ENCODE measurements at places on chromosomes 16 and 17.
A peak's percentile ranks its signal among the peaks of the same experiment; 100 is the strongest.

DNA sequence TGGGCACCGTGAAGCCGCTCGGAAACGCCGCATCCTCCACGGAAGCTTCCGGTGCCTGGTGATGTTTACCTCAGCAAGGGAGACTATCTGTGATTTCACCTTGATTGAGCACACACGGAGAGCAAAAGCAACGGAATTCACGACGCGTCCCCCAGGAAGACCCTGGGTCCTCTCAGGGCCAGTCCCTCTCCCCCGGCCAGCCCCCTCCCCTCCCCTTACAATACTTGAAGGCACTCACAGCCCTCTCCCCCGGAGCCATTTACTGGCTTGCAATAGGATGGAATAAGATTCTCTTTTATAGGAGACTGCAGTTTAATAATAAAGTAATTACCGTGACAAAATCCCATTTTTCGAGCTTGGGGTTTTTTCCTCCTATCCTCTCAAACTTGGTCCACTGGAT lies 104.7 kb downstream of the ENGASE start:
- no peak for DNase-seq

DNA sequence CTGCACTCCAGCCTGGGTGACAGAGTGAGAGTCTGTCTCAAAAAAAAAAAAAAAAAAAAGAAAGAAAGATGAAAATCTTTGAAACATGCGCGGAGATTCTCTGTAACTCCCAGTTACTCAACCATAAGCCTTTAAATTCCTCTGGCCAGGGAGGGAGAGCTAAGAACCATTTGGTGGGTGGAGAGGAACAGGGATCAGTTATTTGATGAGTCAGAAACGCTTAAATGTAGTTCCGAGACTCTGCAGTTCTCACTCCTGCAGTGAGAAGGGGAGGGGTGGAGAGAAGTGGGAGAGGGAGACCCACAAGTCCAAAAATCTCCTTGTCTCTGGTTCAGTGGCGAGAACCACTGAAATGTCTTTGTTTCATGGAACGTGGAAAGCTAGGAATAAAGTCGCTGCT lies 266.7 kb downstream of the SOX9 start:
- no peak for DNase-seq

GRCh38 chr17:50660887-50661345 lies 26.2 kb downstream of the ABCC3 start:
- DNase-seq, result no peak

- DNase-seq, result no peak
Observed at GRCh38 chr17:28078341-28079229, 36.1 kb downstream of the NLK start.

DNA sequence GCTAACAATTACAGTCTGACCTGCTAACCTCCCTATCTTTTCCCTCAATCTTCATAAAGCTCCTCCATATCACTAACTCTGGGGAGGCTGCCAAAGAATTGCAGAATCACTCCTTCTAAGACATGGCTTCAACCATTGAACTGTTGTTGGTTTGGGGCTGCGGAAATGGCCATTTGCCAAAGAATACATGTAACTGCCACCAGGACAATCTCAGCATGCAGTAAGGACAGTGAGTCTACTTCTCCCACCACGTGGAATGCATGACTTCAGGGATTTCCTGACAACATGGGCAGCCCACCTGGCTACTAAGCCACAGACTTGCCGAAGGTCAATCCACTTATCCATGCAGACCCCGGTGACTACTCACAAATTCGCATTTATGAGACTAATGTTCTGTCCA lies 104.3 kb upstream of the NUDT7 start:
- no peak for DNase-seq

GRCh38 chr17:64599187-64599676 lies 62.9 kb downstream of the SMURF2 start:
- peak; percentile 21 for DNase-seq

GRCh38 chr16:66904846-66905632 lies 13.6 kb downstream of the CDH16 start:
- no peak for DNase-seq

- no peak for DNase-seq
Observed at GRCh38 chr16:400061-400591, 1.6 kb upstream of the DECR2 start.

- no peak for DNase-seq
Observed at GRCh38 chr17:52148288-52148968, 10.1 kb downstream of the CA10 start.

- DNase-seq, result no peak
Observed at GRCh38 chr17:80666867-80667266, 122.2 kb downstream of the RPTOR start.

DNA sequence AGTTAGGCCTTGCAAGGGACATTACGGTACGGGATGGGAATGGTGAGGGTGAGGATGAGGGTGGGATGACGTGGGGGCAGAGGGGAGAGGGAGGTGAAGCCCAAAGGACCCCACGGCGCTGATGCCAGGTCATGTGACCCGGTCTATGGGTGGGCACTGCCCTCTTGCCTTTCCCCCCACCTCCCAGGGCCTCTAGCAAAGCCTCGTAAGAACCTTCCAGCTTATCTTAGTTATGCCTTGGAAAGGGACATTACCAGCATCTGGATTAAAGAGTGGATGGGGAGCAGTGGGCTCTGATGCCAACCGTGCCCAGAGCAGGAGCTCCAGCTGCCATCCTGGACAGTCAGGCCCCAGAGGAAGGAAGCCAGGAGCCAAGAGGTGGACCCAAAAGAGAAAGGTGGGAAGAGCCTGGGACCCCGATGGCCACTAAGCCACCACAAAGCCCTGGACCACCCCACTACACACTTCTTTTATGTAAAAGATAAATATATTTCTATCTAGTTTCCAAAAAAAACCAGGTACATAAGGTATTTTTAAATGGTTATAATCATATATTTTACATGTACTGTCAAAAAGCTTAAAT lies 40.9 kb downstream of the TK2 start:
- DNase-seq, result no peak

GRCh38 chr17:6914711-6915110 lies 81.1 kb upstream of the ALOX12 start:
- DNase-seq, result no peak

DNA sequence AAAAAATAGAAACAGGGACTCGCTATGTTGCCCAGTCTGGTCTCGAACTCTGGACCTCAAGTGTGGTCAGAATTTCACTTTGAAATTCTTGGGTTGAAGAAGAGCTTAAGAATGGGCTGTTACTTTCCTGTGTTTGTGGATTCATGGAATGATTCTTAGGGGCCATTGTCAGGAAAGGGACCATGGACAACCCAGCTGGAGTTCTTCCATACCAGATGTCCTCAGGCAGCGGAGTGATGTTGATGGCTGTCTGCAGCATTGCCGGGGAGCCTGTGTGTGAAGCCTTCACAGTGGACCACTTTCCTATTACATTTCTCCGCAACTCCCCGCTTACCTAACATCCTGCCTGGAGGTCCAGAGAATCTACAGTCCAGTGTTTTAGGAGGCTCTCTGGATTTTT lies 145.9 kb downstream of the CLEC16A start:
- DNase-seq, result no peak

GRCh38 chr17:60253048-60253447 lies 103.3 kb downstream of the CA4 start:
- no peak for DNase-seq

DNA sequence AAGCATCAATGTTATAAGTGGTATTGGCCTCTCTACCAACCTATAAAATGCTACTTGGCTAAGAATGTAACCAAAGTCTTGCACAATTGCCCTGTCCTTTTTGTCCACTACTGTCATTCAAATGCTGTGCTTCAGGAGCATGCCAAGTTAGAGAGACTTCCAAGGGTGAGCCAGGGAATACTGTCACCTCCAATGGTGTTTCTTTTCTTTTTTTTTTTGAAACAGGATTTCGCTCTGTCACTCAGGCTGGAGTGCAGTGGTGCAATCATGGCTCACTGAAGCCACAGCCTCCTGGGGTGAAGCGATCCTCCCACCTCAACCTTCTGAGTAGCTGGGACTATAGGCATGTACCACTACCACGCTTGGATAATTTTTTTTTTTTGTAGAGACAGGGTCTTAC lies 43.7 kb upstream of the ERN1 start:
- DNase-seq, result no peak

GRCh38 chr16:66262253-66263167 lies 104.0 kb upstream of the CDH5 start:
- no peak for DNase-seq

DNA sequence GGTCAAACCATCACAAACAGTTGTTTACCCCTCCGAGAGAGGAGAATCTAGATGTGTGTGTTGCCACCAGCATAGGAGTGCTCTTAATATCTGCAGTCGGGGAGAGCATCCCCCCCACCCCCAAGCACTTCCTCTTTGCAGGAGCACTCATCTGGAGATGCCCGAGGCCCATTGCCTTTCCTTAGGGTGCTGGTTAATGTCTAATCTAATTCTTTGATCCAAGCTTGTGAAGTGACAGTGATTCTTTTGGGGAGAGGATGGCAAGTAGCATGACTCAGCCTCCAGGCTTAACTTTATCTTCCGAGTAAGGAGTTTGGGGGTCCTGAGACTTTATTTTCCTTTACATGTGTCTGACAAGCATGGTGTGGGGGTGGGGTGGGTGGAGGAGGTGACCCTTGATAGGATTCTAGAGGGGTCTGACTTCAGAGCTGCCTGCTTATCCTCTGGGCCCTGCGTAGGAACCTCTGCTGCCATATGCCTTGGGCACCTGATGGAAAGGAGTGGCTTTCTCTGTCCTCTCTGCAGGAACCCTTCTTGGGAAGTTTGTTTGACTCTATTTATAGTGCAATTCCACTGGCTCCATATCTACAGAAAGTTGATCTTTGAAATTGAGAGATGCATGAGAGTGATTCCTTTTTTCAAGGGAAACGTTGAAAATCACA lies 207.1 kb downstream of the SPECC1 start:
- DNase-seq, result no peak

DNA sequence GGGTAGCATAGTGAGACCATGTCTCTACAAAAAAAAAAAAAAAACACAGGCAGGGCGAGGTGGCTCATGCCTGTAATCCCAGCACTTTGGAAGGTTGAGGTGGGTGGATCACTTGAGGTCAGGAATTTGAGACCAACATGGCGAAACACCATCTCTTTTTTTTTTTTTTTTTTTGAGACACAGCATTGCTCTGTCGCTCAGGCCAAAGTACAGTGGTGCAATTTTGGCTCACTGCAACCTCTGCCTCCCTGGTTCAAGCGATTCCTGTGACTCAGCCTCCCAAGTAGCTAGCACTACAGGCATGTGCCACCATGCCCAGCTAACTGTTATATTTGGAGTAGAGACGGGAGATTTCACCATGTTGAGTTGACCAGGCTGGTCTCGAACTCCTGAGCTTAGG lies 5.1 kb downstream of the RAMP2 start:
- no peak for DNase-seq

DNA sequence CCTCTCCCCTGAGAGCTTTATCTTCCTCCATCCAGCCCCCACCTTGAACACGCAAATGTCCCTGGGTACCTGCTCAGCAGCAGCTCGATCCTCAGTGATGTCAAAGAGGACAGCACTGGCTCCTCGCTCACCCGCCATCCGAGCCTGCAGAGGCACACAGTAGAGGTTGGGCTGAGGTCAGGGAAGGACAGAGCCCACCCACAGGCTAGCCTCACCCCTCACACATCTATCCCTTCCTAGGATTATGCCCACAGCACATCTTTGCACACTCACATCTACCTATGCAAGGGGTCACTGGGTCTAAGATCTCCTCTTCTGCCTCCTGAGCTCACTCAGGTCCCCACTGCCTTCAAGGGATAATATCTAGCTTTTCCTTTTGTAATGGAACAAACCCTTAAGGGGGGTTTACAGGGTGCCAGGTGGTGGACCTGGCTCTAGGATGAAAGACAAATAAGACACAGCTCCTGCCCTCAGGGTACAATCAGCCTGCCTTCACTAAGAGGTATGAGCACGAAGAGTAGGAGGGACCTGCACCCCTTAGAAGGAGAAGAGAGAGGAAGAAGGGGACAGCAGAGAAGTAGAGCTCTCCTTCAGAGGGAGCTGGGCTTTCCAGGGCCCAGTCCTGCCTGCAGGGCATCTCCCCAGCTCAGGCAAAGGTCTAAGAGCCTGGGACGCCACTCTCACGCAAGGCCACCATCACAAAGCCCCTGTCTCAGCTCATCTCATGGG lies 11.6 kb upstream of the SUPT4H1 start:
- no peak for DNase-seq

- DNase-seq, result no peak
Observed at GRCh38 chr16:31385680-31386079, 7.5 kb upstream of the ITGAD start.

All from stimulated activated CD8-positive, alpha-beta memory T cell treated with anti-CD3 and anti-CD28 coated beads, Interleukin-4, amount 100 ng/mL, for 4 hours (primary cell).